ENCODE measurements at places on chromosomes 4 and X. TPM values are rescaled to one million over a fixed set of nuclear protein-coding genes. Genes with fewer than 3 reads are reported as not detected.

Gene PDE5A
- total RNA-seq, result 0.74 TPM

- no peak for DNase-seq
Observed at GRCh38 chr4:89863533-89863932, 26.6 kb upstream of the SNCA start.

DNA sequence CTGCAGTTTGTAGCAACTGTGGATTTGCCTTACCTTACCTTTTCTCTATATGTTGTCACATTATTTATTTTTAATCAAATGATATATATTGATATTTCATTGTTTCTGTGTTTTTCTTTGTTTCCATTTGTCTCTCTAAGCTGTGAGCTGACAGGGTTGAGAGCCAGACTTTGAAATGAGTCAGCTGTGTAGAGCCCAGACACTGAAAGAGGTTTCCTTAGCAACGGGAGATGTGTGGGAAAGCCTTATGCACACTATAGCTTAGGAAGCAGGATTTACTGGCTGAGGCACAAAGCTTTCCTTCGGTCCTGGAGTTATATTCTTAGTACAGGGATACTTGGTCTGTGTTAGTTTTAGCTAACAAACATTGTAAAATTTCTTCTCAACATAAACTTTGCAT is 192.2 kb downstream of the FGF13 start:
- DNase-seq, result no peak

- DNase-seq, result no peak
Observed at GRCh38 chr4:80183250-80184052, 13.9 kb upstream of the PRDM8 start.

- DNase-seq, result no peak
Observed at GRCh38 chrX:154432210-154432609, 3.7 kb downstream of the ATP6AP1 start.

DNA sequence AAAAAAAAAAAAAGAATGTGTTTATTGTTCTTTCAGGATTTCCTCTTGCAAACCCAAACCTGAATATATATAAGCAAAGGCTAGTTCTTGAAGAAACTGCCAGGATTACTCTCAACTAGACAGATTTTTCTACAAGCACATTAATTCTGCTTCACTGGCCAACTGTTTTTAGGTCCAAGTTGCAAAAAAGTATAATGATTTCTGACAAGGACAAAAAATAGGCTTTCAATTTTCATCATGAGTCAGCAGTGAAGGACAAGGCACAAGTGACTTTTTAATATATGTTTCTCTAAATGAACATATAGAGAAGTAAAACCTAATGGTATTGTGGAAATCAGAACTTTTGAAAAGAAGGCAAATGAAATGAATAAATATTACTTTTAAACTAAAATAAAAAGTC is 73.7 kb downstream of the ELOVL6 start:
- no peak for DNase-seq

Gene PAGE4
- total RNA-seq, result not detected

GRCh38 chrX:96447161-96447560 is 237.5 kb upstream of the DIAPH2 start:
- DNase-seq, result no peak

- DNase-seq, result no peak
Observed at GRCh38 chrX:70254063-70254400, 6.0 kb downstream of the P2RY4 start.

Gene STATH
- not detected for total RNA-seq

- DNase-seq, result no peak
Observed at GRCh38 chr4:140286456-140286855, 87.0 kb upstream of the SCOC start.

GRCh38 chr4:171857302-171858012 is 44.3 kb downstream of the GALNTL6 start:
- DNase-seq, result no peak

DNA sequence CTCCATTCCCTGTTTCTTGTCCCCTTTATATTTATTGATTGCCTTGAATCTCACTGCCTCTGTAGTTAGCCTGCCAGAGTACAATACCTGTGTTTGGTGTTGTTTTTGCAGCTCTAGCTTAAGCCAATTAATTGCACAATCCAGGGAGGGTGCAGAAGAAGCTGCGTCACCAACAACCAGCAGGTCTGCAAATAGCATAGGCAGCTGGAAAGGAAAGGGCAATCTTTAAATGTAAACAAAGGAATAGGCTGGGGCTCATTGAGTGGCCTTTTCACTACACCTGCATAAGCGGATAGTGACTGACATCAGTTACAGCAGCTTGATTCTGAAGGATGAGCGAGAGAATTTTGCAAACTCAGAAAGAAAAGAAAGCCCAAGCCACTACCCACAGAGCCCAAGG is 106.8 kb upstream of the RAI2 start:
- no peak for DNase-seq

DNA sequence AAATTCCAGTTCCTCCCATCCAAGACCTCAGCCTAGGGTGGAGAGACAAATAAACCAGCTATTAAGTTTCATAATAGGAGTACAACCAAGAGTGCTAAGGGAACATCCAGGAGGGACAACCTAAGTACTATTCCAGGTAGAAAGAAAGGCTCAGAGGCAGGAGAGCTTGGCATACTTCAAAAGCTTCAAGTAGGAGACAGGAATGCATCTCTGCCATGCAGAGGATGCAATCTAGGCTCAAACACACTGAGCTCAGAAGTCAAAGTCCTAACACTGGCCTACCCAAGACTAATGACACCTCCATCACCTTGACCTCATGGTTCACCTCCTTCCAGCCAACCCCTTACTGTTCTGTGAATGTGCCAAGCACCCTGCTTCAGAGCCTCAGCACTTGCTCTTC is 8.1 kb downstream of the WDFY3 start:
- DNase-seq, result no peak

Gene ADAMTS3
- total RNA-seq, result 0.16 TPM

DNA sequence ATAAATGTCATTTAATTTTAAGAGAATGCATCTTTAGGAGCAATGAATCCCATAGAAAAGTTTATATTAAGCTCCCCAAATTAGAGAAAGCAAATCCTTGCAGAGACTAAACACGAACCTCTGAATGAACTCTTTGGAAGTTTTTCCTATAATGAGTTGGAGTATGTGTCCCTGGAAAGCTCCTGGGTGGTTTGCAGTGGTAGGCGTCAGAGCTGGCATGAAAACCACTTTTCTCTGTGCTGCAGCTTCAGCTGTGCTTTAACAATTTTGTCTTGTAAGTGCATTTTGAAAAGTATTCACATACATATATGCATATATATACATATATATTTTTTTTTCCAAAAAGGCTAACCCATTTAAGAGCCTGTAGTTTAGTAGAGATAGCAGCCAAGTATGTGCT is 148.7 kb upstream of the TBC1D9 start:
- DNase-seq, result no peak

DNA sequence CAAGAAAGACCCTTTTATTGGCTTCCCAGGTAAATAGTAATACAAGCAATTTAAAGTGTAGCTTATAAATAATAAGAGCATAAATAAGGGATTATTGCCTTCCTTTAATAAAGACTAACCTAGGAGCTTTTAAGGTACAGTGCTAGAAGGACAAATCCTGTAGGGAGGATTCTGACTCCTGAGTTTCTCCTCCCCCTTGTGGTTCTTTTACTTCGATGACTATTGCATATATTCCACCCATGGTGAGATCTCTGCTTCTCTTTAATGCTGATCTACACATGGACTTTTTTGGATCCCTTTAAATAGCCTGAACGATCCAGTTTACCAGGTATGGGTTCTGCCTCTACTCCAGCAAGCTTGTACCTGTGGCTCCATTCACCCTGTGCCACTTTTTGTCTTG is 2.5 kb downstream of the GALNT7 start:
- DNase-seq, result no peak

DNA sequence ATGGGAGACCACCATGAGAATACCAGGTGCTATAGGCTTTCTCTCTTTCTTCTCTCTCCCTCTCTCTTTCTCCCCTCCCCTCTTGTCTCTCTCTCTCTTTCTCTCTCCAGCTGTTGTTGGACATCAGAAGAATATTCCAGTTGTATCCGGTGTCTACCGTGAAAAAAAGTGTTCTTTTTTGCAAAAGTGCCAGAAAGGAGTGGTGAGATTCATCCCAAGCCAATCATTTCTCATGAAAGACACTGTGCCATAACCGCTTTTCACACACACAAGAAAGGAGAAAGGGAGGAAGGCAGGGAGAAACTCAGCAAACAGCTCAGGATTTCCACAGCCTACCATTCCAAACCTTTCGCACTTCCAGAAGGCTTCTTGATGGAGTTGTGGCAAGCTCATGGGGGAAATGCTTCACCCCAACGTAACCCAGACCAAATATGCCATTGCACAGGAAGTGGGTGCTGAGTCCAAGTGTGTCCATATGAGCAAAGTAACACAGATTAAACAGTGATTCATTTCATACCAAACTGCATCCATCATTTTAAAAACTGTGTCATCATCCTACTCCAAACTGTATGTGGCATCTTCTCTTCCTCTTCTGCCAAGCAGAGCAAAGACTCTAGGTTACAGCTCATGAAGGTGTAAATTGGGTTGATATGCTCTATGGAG is 224.0 kb downstream of the APBB2 start:
- no peak for DNase-seq

Gene CT45A5
- not detected for total RNA-seq

Gene TBC1D25
- total RNA-seq, result 5.3 TPM

Data from right lobe of liver (tissue), 6 donors.